ENCODE measurements at places on chromosomes 16 and 17. TPM values are rescaled to one million over a fixed set of nuclear protein-coding genes. Genes with fewer than 3 reads are reported as not detected.

DNA sequence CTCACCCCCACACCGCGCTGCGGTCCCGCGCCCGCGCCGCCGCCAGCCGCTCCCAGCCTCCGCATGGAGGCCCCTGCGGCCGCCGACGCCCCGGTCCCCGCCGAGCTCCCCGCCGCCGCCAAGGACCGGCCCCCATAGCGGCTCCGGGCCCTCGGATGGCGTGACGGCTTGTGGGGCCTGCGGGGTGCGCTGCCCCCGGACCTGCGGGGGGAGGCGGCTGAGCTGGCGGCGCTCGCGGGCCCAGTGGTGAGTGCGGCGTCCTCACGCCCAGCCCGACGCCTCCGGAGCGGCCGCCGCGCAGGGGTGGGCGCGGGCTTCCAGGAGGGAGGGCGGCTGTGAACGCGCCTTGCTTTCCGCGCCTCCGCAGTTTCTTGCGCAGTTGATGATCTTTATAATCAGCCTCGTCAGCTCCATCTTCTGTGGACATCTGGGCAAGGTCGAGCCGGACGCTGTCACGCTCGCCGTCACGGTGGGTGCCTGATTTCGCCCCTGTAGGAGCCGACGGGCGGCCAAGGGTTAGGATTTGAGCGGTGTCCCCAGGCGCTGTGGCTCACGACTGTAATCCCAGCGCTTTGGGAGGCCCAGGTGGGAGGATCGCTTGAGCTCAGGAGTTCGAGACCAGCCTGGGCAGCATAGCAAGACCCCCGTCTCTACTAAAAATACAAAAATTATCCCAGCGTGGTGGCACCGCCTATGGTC is 46.4 kb downstream of the SLC47A1 start:
- no peak overlapping the region for H3K4me3 ChIP-seq
- H3K4me1 ChIP-seq, result no peaks in the 10 kb centered on the region
- no peaks in the 10 kb centered on the region for H3K36me3 ChIP-seq

Gene FOXO3B
- polyA plus RNA-seq, result 5.4 TPM

DNA sequence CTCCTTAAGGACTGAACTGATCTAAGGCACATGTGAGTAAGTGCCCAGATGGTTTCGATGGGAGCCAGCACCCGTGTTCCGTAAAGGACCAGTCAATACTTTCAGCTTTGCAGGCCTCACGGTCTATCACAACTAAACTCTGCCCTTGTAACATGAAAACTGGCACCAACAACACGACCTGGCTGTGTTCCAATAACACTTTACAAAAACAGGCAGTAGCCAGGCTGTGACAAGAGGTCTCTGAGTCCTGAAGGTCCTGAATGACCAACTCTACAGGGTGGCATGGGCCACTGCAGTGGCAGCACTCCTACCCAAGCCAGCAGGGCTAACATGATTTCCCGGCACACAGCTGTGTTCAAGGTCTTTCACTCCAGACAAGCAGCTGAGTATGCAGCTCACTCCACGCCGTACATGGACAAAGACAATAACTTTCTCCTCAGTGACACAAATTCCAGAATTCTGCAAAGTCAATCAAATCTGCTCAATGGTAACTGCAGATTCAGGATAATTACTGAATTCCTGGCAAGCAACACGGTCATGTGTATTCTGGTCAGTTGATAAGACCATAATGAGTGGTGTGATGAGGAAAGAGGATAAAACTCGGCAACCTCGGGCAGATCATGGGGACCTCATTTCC is 15.3 kb downstream of the NPLOC4 start:
- no peak overlapping the region for H3K4me3 ChIP-seq
- no peaks in the 10 kb centered on the region for H3K4me1 ChIP-seq
- no peaks in the 10 kb centered on the region for H3K27me3 ChIP-seq
- peaks cover 52% of the 10 kb centered on the region for H3K36me3 ChIP-seq
- DNase-seq, result no peak

GRCh38 chr16:8880839-8881510 is 1.2 kb upstream of the LITAFD start:
- no peak overlapping the region for H3K27ac ChIP-seq
- no peak overlapping the region for H3K4me3 ChIP-seq
- H3K4me1 ChIP-seq, result peaks cover 32% of the 10 kb centered on the region

Gene CACNG4
- polyA plus RNA-seq, result 0.53 TPM

DNA sequence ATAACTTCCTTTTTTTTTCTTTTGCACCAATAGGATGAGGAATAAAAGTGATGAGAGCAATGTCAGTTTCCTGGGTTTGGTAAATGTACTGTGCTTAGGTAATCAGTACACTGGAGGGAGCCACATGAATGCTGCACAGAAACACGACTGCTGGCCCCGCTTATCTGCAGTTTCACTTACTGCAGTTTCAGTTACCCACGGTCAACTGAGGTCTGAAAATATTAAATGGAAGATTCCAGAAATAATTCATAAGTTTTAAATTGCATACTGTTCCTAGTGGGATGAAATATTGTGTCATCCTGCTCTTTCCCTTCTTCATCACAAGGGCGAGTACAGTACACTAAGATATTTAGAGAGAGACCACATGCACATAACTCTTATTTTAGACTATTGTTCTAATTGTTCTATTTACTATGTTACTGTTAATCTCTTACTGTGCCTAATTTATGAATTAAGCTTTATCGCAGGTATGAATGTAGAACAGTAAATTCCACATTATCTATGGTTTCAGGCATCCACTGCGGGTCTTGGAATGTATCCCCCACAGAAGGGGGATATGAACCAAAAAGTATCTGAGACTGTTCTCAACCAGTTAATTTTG is 6.4 kb upstream of the LGALS3BP start:
- H3K36me3 ChIP-seq, result peaks cover 10% of the 10 kb centered on the region
- H3K4me3 ChIP-seq, result no peak overlapping the region
- H3K27ac ChIP-seq, result peak overlapping the region; percentile 75
- peaks cover 5% of the 10 kb centered on the region for H3K4me1 ChIP-seq
- no peaks in the 10 kb centered on the region for H3K27me3 ChIP-seq

GRCh38 chr17:44379887-44380286 is 9.6 kb downstream of the ITGA2B start:
- no peak for DNase-seq
- H3K27me3 ChIP-seq, result peaks cover 33% of the 10 kb centered on the region
- no peaks in the 10 kb centered on the region for H3K36me3 ChIP-seq
- H3K27ac ChIP-seq, result no peak overlapping the region

- H3K27me3 ChIP-seq, result no peaks in the 10 kb centered on the region
- peak; percentile 55 for DNase-seq
- no peak overlapping the region for H3K4me3 ChIP-seq
- no peaks in the 10 kb centered on the region for H3K36me3 ChIP-seq
These were observed 8.5 kb downstream of the KRT37 start for GRCh38 chr17:41415833-41416335.

- H3K4me1 ChIP-seq, result no peaks in the 10 kb centered on the region
- no peak overlapping the region for H3K27ac ChIP-seq
- no peaks in the 10 kb centered on the region for H3K27me3 ChIP-seq
- no peak for DNase-seq
These were observed 46.8 kb upstream of the PSMD7 start for GRCh38 chr16:74249846-74250245.

DNA sequence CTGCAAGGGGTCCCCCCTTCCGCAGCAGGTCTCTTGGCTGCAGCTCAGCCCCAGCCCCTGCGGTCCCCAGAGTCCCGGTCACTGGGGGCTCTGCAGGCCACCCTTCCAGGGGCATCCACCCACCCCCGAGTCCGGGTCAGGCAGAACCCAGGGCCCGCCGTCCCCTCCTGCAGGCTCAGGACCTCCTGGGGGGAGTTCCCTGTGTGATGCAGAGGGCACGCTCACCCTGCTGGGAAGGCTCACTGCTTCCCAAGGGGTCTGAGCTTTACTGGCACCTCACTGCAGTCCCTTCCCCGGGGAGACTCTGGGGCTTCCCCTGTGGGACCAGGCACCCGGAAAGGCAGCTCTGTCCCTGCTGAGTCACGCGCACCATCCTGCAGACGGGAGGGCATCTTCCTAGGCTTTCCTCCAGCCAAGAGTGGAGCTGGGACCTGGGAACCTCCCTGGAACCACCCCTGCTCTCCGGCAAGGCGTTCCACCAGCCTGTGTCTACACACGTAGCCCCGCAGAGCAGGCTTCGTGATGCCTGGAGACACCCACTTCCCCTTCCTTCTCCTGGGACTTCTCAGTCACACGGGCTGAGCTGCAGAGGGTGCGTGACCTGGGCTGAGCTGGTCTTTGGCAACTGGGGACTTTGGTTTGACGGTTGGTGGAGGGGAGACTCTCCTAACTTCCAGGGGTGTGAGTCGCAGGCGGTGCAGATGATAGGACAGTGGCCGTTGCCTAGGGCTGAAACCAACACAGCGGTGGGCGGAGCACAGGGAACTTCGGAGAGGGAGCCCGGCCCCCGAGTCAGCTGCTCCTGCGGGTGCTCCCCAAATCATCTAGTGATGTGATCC is 23.4 kb downstream of the SLC25A10 start:
- H3K4me1 ChIP-seq, result peaks cover 5% of the 10 kb centered on the region
- no peak overlapping the region for H3K4me3 ChIP-seq
- no peaks in the 10 kb centered on the region for H3K27me3 ChIP-seq

DNA sequence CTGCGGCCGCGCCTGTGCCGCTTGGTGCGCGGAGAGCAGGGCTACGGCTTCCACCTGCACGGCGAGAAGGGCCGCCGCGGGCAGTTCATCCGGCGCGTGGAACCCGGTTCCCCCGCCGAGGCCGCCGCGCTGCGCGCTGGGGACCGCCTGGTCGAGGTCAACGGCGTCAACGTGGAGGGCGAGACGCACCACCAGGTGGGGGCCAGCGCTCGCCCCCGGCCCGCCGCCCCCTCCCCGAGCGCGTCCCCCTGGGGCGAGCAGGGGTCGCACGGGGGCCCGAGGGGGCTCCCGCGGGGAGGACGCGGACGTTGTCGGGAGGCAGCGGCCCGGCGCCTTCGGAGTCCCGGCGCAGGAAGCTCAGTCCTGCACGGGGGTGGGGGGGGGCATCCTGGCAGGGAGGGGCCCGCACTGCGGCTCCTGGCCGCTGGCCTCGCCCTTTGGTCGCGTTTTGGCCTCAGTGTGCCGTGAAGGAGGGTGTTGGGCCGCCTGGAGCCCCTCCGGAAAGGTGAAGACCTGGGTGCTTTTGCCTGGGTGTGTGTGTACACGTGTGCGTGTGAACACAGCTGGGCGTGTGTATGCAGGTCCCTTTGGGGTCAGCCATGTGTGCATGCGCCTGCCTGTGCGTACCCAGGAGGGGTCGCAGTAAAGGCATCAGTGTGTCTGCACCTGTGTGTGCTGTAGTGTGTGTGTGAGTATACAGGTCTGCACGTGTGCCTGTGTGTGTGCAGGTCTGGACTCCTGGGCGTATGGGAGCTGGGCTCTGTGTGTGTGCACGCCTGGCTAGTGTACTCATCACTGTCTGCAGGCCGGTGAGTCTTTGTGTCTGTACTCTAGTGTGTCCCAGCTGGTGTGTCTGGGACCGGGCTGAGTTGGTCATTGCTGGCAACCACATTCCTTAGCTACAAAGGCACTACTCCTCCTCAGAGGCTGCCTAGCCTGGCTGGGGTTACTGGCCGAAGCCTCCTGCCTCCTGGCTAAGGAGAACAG is 615 bp downstream of the NHERF2 start:
- H3K27ac ChIP-seq, result peak overlapping the region; percentile 38
- H3K36me3 ChIP-seq, result peaks cover 18% of the 10 kb centered on the region
- peak overlapping the region; percentile 70 for H3K4me3 ChIP-seq
- no peaks in the 10 kb centered on the region for H3K27me3 ChIP-seq
- H3K4me1 ChIP-seq, result peaks cover 22% of the 10 kb centered on the region

Gene SLC38A8
- not detected for polyA plus RNA-seq

DNA sequence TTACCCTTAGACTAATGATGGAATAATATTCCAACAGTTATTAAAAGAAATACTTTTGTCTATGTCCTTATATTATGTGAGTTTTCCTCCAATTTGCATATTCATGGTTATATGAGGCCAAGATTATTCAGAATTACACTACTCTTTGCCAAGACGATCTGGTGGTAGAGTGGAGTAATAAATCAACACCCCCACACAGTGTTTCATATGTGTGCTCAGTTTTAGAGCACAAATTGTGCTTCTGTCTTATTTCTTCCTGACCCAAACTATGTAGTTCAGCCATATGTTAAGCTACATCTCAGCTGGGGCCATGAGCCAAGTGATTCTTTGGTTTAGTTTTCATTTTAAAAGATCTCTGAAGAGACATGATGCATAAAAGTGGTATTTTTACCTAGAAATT is 26.9 kb upstream of the PPM1E start:
- peak; percentile 32 for DNase-seq
- no peak overlapping the region for H3K4me3 ChIP-seq
- H3K27me3 ChIP-seq, result no peaks in the 10 kb centered on the region
- no peak overlapping the region for H3K27ac ChIP-seq
- no peaks in the 10 kb centered on the region for H3K4me1 ChIP-seq
- H3K36me3 ChIP-seq, result 0 out of 2 replicates have a peak, but pooled peaks cover 1% of the 10 kb centered on the region

Gene ZNF750
- not detected for polyA plus RNA-seq

Gene SMTNL2
- polyA plus RNA-seq, result not detected

- peak; percentile 78 for DNase-seq
- H3K4me3 ChIP-seq, result no peak overlapping the region
- H3K4me1 ChIP-seq, result no peaks in the 10 kb centered on the region
- H3K27ac ChIP-seq, result no peak overlapping the region
- H3K27me3 ChIP-seq, result no peaks in the 10 kb centered on the region
These were observed 15.9 kb downstream of the ADPRM start for GRCh38 chr17:10713318-10713717.

- H3K36me3 ChIP-seq, result no peaks in the 10 kb centered on the region
- no peaks in the 10 kb centered on the region for H3K27me3 ChIP-seq
- no peak overlapping the region for H3K27ac ChIP-seq
- no peak for DNase-seq
These were observed 15.3 kb downstream of the CYTH1 start for GRCh38 chr17:78766743-78767294.

Gene ZNF287
- polyA plus RNA-seq, result 5.3 TPM

- H3K36me3 ChIP-seq, result peaks cover 47% of the 10 kb centered on the region
- H3K27me3 ChIP-seq, result no peaks in the 10 kb centered on the region
- peaks cover 17% of the 10 kb centered on the region for H3K4me1 ChIP-seq
- H3K4me3 ChIP-seq, result no peak overlapping the region
- no peak overlapping the region for H3K27ac ChIP-seq
These were observed 13.3 kb downstream of the GPT2 start for GRCh38 chr16:46897471-46897870.

Gene AARS1
- 90.6 TPM for polyA plus RNA-seq

Gene PERCC1
- not detected for polyA plus RNA-seq

DNA sequence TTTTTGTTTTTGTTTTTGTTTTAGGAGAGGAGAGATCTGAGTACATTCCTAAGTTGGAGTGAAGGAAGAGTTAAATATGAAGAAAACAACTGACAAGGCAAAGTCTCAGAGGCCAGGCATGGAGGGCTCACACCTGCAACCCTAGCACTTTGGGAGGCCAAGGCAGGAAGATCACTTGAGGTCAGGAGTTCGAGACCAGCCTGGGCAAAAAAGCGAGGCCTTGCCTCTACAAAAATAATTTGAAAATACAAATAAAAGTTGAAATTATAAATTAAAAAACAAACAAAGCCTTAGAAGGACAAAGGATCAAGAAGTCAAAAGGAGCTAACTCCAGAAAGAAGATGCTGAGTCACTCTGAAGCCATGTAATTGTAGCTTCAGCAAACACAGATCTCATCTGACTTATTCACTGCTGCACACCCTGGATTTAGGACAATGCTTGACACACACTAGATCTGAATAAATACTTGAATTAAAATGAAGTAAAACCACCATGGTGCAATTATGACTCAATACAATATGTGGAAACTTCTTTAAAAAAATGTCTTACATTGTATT is 9.1 kb downstream of the CEP20 start:
- no peaks in the 10 kb centered on the region for H3K27me3 ChIP-seq
- DNase-seq, result peak; percentile 96
- peak overlapping the region; percentile 99 for H3K27ac ChIP-seq
- peaks cover 28% of the 10 kb centered on the region for H3K36me3 ChIP-seq

Data from IMR-90 (cell line).